ENCODE measurements at places on chromosomes 3 and 15. TPM values are rescaled to one million over a fixed set of nuclear protein-coding genes. Genes with fewer than 3 reads are reported as not detected.

GRCh38 chr3:77042882-77043281 lies 3.0 kb downstream of the ROBO2 start:
- no peak for DNase-seq

DNA sequence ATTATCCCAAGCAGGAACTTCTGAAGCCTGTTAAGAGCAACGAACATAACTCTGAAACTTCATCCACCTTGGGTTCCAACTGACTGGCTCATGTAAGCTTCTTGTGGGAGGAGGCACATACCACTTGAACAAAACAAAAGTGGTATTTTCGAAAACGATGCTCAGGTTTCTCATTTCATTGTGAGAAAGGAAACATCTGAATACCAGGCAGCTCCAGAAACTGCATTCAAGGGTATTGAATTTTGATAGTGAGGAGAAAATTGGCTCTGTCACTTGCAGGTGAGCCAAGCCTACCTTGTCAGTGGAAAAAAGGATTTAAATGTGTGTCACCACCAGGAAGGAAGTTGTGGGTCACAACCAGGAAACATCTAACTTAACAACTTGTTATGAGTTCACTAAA lies 218.1 kb upstream of the SATB1 start:
- DNase-seq, result no peak

DNA sequence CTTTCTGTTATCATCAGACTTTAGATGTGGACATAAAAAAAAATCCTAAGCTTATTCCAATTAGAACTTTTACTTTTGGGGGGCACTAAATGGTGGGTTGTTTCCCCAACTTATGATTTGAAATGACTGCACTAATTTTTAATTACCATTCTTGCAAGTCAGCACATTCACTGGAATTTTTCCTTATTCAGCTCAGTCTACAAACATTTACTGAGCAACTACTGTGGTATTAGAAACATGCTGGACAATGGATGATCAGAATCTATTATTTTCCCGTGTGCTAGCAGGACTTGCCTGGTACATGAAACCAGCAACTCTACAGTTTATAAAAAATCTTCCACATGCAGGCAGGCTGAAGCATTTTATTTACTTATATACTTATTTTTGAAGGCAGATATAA lies 273.6 kb downstream of the FOXP1 start:
- no peak for DNase-seq

- no peak for DNase-seq
These were observed 786.2 kb downstream of the AGBL1 start for GRCh38 chr15:86865920-86866319.

Gene GPD1L
- total RNA-seq, result 20.7 TPM

Gene PLA1A
- 0.68 TPM for total RNA-seq

Gene CHRNA5
- 6.8 TPM for total RNA-seq

Gene EFL1
- 29.4 TPM for total RNA-seq

Gene PEX5L
- 0.56 TPM for total RNA-seq
